ENCODE measurements at places on chromosomes 5 and 9.
A peak's percentile ranks its signal among the peaks of the same experiment; 100 is the strongest.

- H3K4me1 ChIP-seq, result no peaks in the 10 kb centered on the region
- no peaks in the 10 kb centered on the region for H3K36me3 ChIP-seq
- H3K27ac ChIP-seq, result peak overlapping the region; percentile 69
- no peaks in the 10 kb centered on the region for H3K27me3 ChIP-seq
Measured at GRCh38 chr5:95984287-95984938, 22.8 kb upstream of the ELL2 start.

DNA sequence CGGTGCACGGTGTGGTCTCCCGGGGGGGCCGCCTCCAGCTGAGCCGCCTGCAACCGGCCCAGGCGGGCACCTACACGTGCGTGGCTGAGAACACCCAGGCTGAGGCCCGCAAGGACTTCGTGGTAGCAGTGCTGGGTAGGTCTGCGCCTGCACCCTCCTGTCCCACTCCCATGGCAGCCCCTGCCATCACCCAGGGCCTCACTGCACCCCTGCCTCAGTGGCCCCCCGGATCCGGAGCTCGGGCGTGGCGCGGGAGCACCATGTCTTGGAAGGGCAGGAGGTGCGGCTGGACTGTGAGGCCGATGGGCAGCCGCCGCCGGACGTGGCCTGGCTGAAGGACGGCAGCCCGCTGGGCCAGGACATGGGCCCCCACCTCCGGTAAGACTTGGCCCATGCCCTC lies 53.8 kb upstream of the ASS1 start:
- H3K4me3 ChIP-seq, result no peak overlapping the region
- H3K27me3 ChIP-seq, result peaks cover 15% of the 10 kb centered on the region
- no peak overlapping the region for H3K27ac ChIP-seq
- H3K4me1 ChIP-seq, result peaks cover 9% of the 10 kb centered on the region
- no peak for DNase-seq
- H3K36me3 ChIP-seq, result no peaks in the 10 kb centered on the region

- peaks cover 36% of the 10 kb centered on the region for H3K36me3 ChIP-seq
- no peak overlapping the region for H3K27ac ChIP-seq
- no peak for DNase-seq
- H3K27me3 ChIP-seq, result no peaks in the 10 kb centered on the region
Measured at GRCh38 chr5:60891667-60892066, 47.6 kb upstream of the ELOVL7 start.

DNA sequence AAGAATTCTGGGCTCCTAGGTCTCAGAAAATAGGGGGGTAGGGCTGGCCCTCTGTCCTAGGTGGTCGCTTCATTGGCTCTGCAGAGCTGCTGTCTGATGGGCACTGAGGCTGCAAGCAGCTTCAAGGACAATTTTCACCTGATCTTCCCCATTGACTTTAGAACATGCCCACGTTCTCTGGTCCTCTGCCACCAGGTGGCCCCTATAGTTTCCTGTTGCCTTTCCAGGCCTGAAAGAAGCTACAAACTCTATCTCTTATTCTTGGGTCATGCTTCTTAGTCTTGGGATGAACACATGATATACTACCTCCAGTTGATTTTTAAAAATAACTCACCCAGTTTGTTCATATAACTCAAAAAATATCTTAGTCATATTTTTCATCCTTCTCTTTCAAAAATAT lies 26.3 kb downstream of the SPZ1 start:
- H3K27ac ChIP-seq, result no peak overlapping the region
- H3K4me1 ChIP-seq, result no peaks in the 10 kb centered on the region
- no peak overlapping the region for H3K4me3 ChIP-seq

DNA sequence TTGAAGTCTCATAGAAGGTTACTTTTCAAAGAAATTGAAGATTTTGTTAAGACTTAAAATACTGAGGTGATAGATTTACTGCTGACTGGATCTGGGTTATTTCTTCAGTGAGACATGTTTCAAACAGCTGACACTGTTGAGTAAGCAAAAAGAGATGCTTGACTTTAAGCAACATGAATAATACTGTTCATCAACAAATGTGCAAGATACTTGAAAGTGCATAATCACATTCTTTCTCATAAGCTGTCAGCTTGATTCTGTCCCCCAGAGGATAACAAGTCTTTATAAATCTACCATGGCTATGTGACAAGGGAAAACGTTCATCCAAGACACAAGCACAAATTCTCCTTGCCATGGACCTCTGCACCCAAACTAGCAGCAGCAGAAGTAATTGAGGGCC lies 260.1 kb upstream of the CDH18 start:
- no peak overlapping the region for H3K27ac ChIP-seq
- no peak overlapping the region for H3K4me3 ChIP-seq
- no peaks in the 10 kb centered on the region for H3K4me1 ChIP-seq
- DNase-seq, result peak; percentile 4
- H3K27me3 ChIP-seq, result no peaks in the 10 kb centered on the region

GRCh38 chr5:146751781-146752401 lies 126.7 kb downstream of the PPP2R2B start:
- DNase-seq, result no peak
- no peak overlapping the region for H3K4me3 ChIP-seq

GRCh38 chr5:172458976-172459782 lies 4.9 kb upstream of the SH3PXD2B start:
- H3K4me1 ChIP-seq, result peaks cover 16% of the 10 kb centered on the region
- DNase-seq, result no peak
- H3K27ac ChIP-seq, result no peak overlapping the region

DNA sequence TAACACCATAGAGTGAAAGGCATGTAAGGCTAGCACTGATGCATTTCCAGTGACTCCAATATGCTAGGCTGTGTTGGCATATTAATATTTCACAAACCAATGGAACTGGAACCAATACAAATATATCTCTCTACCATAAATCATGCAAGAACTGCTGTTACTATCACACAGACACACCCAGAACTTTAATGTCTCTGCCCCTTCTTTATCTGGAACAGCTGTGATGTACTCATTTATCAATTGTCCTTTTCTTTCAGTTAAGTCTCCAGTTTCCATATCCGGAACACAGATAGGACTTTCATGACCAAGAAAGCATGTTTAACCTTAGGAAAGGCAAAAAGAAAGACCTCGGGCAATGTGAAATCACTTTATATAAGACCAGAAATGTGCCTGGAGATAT lies 70.3 kb downstream of the SPTLC1 start:
- H3K27ac ChIP-seq, result no peak overlapping the region
- no peaks in the 10 kb centered on the region for H3K27me3 ChIP-seq
- H3K4me3 ChIP-seq, result no peak overlapping the region
- H3K4me1 ChIP-seq, result peaks cover 2% of the 10 kb centered on the region
- H3K36me3 ChIP-seq, result peaks cover 92% of the 10 kb centered on the region

GRCh38 chr5:16573401-16573800 lies 43.4 kb downstream of the RETREG1 start:
- H3K4me3 ChIP-seq, result no peak overlapping the region
- H3K36me3 ChIP-seq, result no peaks in the 10 kb centered on the region
- H3K27ac ChIP-seq, result no peak overlapping the region

GRCh38 chr9:89933578-89933977 lies 328.8 kb downstream of the GADD45G start:
- peaks cover 33% of the 10 kb centered on the region for H3K27me3 ChIP-seq
- no peak overlapping the region for H3K27ac ChIP-seq
- H3K4me3 ChIP-seq, result no peak overlapping the region
- H3K36me3 ChIP-seq, result no peaks in the 10 kb centered on the region
- no peak for DNase-seq
- H3K4me1 ChIP-seq, result no peaks in the 10 kb centered on the region

DNA sequence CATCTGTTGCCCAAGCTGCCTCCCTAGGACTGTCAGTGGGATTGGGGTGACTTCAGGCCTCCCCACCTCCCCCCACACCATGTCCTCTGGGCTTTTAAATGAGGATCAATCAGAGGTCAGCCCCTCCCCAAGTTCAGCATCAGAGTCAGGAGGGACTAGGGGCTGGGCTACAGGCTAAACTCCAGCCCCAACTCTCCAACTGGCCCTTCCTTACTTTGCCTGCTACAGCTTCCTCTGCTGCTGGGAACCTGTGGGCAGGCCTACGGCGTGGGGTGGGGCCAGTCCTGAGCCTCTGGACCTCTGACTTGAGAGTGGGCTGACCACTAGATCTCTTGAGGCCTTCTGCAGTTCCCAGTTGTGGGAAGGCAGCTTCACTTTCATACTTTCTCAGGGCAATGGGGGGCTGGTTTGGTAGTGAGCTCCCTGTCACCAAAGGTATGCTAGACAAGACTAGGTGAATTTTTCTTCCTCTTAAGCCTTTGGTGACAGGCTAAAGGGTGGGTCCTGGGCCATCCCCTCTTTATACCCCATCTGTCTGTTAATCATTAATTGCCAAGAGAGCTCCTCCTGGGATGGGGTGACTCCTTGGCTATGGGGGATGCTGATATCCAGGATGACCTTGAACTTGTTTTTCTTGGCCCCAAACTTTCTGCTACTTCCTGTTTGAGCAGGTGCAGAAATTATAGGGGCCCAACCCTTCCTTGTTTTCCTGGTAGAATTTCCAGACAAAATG lies 10.8 kb upstream of the DAB2IP start:
- H3K4me3 ChIP-seq, result no peak overlapping the region
- H3K4me1 ChIP-seq, result peaks cover 34% of the 10 kb centered on the region
- H3K36me3 ChIP-seq, result no peaks in the 10 kb centered on the region

- no peaks in the 10 kb centered on the region for H3K27me3 ChIP-seq
- DNase-seq, result peak; percentile 97
- H3K4me1 ChIP-seq, result peaks cover 61% of the 10 kb centered on the region
- peak overlapping the region; percentile 68 for H3K4me3 ChIP-seq
- peaks cover 58% of the 10 kb centered on the region for H3K36me3 ChIP-seq
Measured at GRCh38 chr9:127562841-127563401, 49.2 kb upstream of the STXBP1 start.

- H3K4me3 ChIP-seq, result no peak overlapping the region
- H3K4me1 ChIP-seq, result no peaks in the 10 kb centered on the region
- H3K36me3 ChIP-seq, result peaks cover 8% of the 10 kb centered on the region
Measured at GRCh38 chr5:43155394-43156096, 34.8 kb downstream of the ZNF131 start.

- H3K4me3 ChIP-seq, result peak overlapping the region; percentile 71
- peaks cover 40% of the 10 kb centered on the region for H3K36me3 ChIP-seq
- no peaks in the 10 kb centered on the region for H3K27me3 ChIP-seq
- peak overlapping the region; percentile 45 for H3K27ac ChIP-seq
- DNase-seq, result peak; percentile 65
Measured at GRCh38 chr9:137085920-137086530, 760 bp upstream of the MAN1B1 start.

GRCh38 chr5:142325725-142326479 lies 1.1 kb upstream of the SPRY4 start:
- peak overlapping the region; percentile 69 for H3K4me3 ChIP-seq
- H3K27ac ChIP-seq, result peak overlapping the region; percentile 99
- H3K27me3 ChIP-seq, result no peaks in the 10 kb centered on the region

- no peak for DNase-seq
- H3K4me1 ChIP-seq, result no peaks in the 10 kb centered on the region
Measured at GRCh38 chr5:160213537-160213936, 15.8 kb upstream of the FABP6 start.

DNA sequence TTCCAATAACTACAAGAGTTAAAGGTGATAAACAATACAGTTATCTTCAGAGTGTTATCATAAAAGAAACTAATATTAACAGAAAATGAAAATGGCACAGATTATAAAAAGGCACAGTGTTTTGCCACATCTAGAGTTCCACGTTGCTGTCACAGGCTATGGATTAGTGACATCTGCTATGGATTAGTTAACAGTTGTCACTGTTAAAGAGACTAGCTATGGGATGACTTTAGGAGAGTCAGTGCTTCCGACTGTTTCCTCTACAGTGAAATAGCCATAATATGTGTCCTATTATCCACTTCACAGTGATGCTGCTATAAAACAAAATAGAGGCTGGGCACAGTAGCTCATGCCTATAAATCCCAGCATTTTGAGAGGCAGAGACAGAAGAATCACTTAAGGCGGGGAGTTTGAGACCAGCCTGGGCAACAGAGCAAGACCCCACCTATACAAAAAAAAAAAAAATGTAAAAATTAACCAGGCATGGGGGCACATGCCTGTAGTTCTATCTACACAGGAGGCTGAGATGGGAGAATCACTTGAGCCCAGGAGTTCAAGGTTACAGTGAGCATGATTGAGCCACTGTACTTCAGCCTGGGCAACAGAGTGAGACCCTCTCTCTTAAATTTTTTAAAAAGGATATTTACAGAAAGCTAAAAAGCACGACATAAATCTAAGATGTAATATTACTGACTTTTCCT lies 19.7 kb downstream of the MAPKAP1 start:
- DNase-seq, result no peak
- H3K27me3 ChIP-seq, result no peaks in the 10 kb centered on the region
- peaks cover 4% of the 10 kb centered on the region for H3K36me3 ChIP-seq
- no peak overlapping the region for H3K4me3 ChIP-seq
- no peaks in the 10 kb centered on the region for H3K4me1 ChIP-seq

DNA sequence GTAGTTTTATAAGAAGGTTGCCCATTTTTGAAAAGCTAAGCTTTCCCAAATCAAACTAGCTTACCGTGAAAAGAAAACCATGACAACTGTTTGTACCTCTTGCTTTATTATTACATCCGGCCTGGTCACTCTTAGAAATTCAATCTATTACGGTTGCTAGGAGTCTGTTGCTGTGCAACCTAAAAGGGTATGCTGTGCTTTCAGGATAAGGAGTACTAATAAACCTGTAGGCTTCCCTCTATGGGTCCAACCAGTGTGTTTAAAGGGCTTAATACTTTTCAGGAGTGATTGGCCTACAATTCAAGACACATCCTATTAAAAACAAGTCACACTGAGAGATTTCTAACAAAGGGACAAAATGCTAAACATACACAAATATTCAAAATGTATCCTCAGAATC lies 27.1 kb downstream of the RFX3 start:
- DNase-seq, result peak; percentile 45
- no peaks in the 10 kb centered on the region for H3K4me1 ChIP-seq
- no peaks in the 10 kb centered on the region for H3K36me3 ChIP-seq
- H3K27me3 ChIP-seq, result no peaks in the 10 kb centered on the region

GRCh38 chr5:149210225-149210624 lies 61.4 kb upstream of the AFAP1L1 start:
- H3K36me3 ChIP-seq, result peaks cover 4% of the 10 kb centered on the region
- no peaks in the 10 kb centered on the region for H3K4me1 ChIP-seq
- H3K27ac ChIP-seq, result no peak overlapping the region
- DNase-seq, result peak; percentile 82
- H3K4me3 ChIP-seq, result no peak overlapping the region

- no peaks in the 10 kb centered on the region for H3K36me3 ChIP-seq
- H3K27ac ChIP-seq, result peak overlapping the region; percentile 97
- no peak overlapping the region for H3K4me3 ChIP-seq
- peaks cover 9% of the 10 kb centered on the region for H3K4me1 ChIP-seq
- no peaks in the 10 kb centered on the region for H3K27me3 ChIP-seq
- peak; percentile 80 for DNase-seq
Measured at GRCh38 chr5:76691467-76692273, 24.3 kb upstream of the F2R start.

- peaks cover 10% of the 10 kb centered on the region for H3K36me3 ChIP-seq
- DNase-seq, result no peak
- no peak overlapping the region for H3K27ac ChIP-seq
- no peaks in the 10 kb centered on the region for H3K4me1 ChIP-seq
- H3K27me3 ChIP-seq, result no peaks in the 10 kb centered on the region
- no peak overlapping the region for H3K4me3 ChIP-seq
Measured at GRCh38 chr9:34203992-34204635, 25.3 kb downstream of the UBAP1 start.

DNA sequence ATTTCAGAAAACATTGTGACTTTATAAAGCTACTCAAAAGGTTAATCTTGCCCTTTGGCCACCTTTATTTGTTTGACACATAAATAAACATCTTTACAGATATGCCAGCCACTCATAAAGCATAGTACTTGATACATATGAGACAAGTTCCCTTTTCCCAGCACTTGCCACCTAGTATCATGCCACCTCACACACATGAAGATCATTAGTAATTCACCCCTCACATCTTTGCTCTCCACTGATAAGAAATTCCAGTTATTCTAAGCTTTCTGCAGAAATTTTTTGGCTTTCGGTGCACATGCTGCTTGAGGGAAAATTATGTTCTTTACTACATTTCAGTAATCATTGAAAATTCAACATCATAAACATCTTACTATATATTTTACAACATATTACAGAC lies 59.1 kb downstream of the DEPDC1B start:
- H3K36me3 ChIP-seq, result no peaks in the 10 kb centered on the region
- no peak for DNase-seq
- no peak overlapping the region for H3K4me3 ChIP-seq

All from mesenchymal stem cell (in vitro differentiated cells and primary cell).